ENCODE measurements at places on chromosomes 7 and 10. TPM values are rescaled to one million over a fixed set of nuclear protein-coding genes. Genes with fewer than 3 reads are reported as not detected.

DNA sequence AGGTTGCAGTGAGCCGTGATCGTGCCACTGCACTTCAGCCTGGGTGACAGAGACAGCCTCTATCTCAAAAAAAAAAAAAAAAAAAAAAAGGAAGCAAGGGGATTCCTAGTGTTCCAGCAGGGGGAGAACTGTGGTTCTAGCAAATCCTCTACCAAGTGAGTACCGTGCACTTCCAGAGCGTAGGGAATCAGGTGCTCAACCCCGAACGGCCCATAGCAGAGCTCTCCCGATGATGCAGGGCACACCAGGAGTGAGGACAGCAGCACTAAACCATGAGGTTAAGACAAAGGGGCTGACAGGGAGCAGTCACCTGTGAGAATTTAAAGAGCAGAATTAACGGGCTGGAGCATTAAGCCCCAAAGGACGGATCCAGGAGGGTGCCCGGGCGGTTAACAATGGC lies 173.6 kb downstream of the PTPRN2 start:
- no peak for DNase-seq

GRCh38 chr10:130371666-130372065 lies 235.5 kb downstream of the GLRX3 start:
- DNase-seq: no peak

DNA sequence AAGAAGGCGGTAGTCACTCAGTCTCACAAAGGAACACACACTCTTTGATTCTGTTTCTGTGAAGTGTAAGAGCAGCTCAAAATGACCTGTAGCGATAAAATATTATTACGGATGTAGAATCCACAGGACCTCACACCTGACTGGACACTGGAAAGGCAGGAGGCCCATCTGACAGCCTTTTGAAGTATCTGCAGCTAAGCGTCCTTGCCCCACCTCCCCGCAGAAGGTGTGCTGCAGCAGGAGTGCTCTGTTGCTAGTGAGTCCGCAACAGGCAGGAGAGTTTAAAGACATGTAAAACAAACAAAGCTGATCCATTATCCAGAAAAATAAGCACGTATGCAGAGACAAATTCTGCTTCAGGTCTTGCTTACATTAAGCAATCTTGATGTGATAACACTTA lies 355.5 kb downstream of the GPR158 start:
- no peak for DNase-seq

GRCh38 chr7:64640504-64640903 lies 25.4 kb upstream of the ZNF107 start:
- no peak for DNase-seq

- DNase-seq: no peak
Observed at GRCh38 chr7:43650457-43651052, 67.6 kb downstream of the STK17A start.

DNA sequence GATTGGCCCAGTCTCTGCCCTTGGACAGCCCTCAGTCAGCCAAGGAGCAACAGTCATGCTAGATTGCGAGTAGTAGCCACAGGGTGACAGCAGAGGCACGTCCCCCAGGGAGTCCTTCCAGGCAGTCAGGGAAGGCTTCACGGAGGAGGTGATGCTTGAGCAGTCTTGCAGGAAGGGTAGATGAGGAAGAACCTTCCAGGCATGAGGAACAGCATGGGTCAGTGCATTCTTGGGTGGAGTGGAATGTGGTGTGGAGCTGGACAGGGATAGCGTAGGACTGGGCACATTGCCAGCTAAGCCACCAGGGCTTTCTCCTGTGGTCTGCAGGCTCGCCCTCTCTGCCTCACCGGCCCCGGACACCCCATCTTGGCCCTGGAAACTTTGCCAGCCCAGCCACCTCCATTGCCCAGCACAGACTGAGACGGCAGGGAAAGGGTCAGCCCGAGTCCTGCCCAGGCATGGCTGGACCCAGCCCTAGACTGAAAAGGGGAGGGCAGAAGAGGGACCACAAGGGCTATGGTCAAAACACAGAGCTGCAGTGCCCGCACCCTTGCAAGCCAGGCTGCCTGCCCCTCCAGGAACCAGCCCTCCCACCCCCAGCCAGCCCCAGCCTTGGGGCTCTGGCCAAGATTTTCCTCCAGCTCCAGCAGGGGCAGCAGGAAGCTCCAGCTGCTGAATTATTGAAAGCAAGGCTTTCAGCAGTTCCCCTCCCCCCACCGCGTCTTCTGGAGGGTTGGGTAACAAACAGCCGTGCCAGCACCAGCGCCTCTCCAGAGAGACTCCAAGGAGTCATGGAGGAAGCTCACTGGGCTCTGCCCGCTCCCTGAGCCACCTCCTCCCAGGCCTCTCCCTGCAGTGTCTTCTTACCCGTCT lies 18.7 kb downstream of the SRRM3 start:
- DNase-seq: no peak

DNA sequence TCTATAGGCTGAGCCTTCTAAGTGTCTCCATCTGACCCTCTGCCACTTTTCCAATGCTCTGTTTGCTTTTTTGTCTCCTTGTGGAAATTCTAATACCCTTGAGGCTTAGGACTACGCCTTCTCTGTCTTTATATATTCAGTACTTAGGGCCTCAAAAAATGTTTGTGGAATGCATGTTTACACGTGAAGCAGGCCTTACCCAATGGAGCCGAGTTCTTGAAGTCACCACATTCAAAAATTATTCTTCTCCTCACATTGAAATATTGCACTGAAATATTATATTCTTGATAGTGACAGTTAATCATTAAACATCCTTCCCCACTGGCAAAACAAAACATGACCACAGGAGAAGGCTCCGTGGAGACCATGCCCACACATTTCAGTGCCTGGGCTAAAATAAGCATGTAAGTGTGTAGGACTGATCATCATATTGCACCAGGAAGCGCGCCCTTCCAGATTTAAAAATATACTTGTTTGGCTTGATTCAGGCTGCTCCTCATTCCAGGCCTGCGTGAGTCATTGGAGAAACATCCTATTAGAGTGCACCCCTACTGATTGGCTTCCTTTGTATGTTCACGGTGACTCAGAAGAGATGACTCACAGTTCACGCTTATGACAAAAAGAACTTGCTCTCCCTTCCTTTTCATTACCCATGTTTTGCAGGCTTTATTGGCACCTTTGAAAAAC lies 307.4 kb upstream of the AOAH start:
- DNase-seq: peak; percentile 78

CDH23 gene
- 6.3 TPM for total RNA-seq

BAMBI gene
- total RNA-seq: 8.0 TPM

DNA sequence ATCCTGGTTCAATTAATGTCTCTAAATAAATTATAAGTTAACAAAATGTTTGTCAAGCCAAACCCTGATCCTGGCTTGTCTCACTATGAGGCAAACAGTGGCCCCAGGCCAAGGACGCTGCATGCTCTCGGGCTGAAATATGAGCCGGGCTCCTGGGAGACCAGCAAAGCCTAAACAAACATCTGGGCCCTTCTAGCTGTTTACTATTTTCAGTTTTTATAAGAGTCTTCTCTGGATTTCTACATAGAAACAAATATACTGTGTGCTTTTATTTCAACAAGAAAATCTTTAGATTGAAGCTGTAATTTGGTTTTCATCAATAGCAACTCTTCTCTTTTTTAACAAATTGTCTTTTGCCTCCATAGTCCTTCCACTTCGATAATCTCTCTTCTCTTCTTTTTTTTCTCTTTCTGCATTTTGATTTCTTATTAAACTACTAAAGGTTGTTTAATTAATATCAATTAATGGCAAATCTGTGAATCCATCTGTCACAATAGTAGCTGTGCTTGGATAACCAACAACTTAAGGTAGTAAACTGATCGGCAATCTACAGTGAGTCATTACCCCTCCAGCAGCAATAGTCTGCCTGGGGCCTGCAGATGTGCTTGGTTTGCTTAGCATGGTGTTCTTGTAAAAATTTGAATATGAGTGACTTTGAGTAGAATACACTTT lies 83.3 kb upstream of the DNAJC1 start:
- DNase-seq: peak; percentile 95

ANKRD30A gene
- total RNA-seq: 0.30 TPM

DNA sequence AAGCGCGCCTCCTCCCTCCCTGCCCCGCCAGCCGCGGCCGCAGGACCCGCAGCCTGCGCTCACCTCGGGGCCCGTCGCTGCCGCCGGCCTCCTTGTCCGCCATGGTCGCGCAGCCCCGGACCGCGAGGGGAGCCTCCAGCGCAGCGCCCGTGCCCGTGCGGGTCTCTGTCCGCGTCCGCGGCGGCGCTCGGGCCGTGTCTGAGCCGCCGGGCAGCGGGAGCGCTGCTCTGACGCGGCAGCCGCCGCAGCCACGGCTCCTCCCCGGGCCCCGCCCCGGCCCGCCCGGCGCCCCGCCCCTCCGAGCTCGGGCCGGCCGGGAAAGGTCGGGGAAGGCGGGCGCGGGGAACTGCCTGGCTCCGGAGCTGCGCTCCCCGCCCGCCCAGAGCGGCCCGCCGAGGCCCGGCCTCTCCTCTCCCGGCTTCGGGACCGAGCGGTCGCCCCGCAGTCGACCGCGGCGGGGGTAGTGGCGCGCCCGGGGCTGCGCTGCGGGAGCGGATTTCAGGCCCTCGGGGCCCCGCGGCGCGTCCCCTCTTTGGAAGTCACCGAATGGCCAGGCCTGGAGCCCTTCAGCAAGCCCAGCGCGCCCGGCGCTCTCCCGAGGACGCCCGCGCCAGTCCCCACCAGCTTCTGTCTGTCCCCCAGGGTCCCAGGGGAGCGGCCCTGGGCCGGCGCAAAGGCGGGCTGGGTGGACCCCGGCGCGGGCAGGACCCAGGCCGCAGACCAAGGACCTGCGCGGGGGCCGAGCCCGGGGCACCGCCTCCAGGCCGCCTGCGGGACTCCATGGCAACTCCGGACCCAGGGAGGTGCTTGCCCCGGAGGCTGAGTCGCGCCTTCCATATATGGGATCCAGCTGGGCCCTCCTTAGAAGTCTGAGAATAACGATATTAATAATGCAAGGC lies at the start of gene HSPA12A:
Gene HSPA12A (minus strand): TSS at position 200 of the 899 bp plus-strand sequence. CDS start 97 bp downstream, at position 103.
- DNase-seq: peak; percentile 41

- no peak for DNase-seq
Observed at GRCh38 chr7:3598854-3599253, 297.8 kb downstream of the SDK1 start.

TFR2 gene
- 1.4 TPM for total RNA-seq

NPY4R gene
- 0.10 TPM for total RNA-seq

GRCh38 chr7:21243265-21243664 lies 184.6 kb upstream of the SP4 start:
- no peak for DNase-seq
